Dermis microvascular lymphatic vessel endothelial cell (primary cell): ENCODE measurements at places on chromosomes 6 and 20. TPM values are rescaled to one million over a fixed set of nuclear protein-coding genes. Genes with fewer than 3 reads are reported as not detected.

The DAAM2 gene
- total RNA-seq: 0.13 and 0.25 TPM in 2 replicates

- DNase-seq: no peak
Observed at GRCh38 chr20:48186447-48186846, 401.2 kb upstream of the SULF2 start.

DNA sequence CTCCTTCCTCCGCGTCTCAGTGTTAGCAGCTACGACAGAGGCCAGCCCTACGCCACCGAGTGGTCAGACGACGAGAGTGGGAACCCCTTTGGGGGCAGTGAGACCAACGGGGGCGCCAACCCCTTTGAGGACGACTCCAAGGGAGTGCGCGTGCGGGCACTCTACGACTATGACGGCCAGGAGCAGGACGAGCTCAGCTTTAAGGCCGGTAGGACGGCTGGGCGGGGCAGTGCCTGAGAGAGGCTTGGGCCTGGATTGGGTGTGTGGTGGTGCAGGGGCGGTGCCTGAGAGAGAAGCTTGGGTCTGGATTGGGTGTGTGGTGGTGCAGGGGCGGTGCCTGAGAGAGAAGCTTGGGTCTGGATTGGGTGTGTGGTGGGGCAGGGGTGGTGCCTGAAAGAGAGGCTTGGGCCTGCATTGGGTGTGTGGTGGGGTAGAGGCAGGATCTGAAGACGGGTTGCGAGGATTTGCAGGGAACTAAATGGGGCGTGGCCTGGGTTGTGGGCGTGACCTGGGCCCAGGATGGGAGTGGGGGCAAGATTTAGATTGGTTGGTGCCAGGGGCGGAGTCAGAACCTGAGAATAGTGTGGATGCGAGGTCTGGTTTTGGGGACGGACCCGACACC is 24.4 kb downstream of the SPDEF start:
- DNase-seq: no peak

- peak; percentile 99 for DNase-seq
Observed at GRCh38 chr6:3913077-3913957, 64.1 kb downstream of the FAM50B start.

DNA sequence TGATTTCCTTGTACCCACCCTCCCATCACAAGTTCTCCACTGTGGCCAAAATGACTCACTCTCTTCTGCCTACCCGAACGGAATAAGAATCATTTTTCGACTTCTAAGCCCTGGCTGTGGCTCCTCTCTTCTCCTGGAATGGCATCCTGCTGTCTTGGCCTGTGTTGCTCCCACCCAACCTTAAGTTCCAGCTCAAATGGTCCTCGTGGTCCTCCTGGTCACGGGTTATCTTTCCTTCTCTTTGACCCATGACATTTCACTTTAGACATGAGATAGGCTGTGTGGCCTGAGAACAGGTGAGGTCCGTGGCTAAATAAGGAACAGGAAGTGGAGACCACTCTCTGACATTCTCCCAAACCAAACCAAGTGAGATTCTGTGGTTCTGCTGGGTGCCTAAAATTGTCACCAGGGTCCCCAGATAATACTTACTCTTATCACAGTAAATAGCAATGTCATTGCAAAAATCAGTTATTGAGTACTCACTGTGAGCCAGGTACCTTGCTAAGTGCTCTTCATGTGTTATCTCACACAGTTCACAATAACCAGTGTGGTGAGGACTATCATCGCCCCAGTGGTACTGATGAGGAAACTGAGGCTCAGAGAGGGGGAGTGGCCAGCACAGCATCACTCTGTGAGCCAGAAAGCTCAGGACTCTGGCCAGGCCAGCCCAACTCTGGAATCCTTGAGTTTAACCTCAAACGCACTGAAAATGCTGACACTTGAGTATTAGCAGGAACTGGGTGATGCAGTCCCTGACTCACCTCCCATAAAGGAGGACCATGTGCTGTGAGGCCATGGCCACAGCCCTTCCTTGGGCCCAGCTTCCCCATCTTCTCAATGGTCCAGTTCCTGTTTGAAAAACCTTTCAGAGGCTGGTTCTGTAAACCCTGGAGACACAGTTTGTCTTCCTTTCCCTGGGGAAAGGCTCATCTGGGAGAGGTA is 74.8 kb upstream of the SIRPA start:
- no peak for DNase-seq

DNA sequence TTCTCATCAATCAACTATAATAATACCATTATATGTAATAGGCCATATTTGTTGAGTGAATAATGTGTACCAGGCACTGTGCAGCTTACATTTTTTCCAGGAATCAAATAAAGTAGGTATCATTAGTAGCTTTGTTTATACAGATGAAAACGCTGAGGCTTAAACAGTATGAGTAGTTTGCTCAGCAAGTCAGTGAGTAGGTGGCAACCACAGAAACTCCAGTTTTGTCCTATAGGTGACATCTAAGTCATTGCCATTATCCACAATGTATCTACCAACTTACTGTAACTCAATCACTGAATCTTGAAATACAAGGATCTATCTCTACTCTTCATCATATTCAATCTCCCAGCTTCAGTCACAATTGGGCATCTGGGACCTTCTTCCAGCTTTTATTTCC is 29.8 kb upstream of the TPBG start:
- no peak for DNase-seq

GRCh38 chr20:41279546-41280225 is 37.8 kb downstream of the ZHX3 start:
- DNase-seq: peak; percentile 40

DNA sequence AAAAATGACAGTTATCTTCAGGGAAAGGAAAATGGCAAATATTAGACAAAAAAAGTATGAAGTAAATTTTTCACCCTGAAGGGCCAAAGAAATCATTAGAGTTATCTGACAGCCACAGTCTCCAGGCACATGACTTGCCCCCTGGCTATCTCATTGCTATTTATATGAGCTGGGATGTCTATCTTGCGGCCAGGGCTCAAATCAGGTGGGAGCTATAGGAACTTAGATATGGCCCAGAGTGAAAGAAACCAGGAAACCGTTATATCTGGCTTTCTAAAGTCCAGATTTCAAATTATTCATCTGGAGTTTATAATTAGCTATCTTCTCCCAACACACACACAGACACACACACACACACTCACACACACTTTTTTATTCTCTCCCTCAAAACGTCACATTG is 135.3 kb upstream of the EEF1E1 start:
- no peak for DNase-seq

The BTN1A1 gene
- total RNA-seq: not detected in 2 replicates

DNA sequence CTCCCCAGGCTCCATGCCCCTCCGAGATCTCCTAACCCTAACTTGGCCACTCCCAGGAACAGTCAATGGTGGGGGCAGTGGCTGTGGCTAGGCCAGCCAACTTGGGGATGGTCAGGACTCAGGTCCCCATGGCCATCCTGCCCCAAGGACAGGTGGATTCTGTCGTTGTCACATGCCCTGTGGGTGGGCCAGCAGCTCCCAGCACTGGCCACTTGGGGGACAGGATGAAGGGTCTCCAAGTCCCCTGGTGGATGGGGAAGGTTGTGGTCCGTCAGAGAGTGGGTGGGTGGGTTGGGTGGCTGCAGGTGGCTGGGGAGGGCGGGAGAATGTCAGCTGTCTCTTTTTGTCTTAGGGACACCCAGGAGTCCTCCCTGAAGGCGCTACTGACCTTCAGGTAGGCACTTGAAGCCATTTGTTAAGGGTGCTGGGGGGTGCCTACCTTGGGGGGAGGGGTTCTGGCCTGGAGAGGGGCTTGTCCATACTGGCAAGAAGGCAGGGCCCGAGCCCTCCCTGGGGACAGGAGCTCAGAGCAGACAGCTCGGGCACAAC is 5.5 kb downstream of the COL9A3 start:
- no peak for DNase-seq

GRCh38 chr6:166572370-166573261 is 13.9 kb downstream of the RAMACL start:
- DNase-seq: no peak

DNA sequence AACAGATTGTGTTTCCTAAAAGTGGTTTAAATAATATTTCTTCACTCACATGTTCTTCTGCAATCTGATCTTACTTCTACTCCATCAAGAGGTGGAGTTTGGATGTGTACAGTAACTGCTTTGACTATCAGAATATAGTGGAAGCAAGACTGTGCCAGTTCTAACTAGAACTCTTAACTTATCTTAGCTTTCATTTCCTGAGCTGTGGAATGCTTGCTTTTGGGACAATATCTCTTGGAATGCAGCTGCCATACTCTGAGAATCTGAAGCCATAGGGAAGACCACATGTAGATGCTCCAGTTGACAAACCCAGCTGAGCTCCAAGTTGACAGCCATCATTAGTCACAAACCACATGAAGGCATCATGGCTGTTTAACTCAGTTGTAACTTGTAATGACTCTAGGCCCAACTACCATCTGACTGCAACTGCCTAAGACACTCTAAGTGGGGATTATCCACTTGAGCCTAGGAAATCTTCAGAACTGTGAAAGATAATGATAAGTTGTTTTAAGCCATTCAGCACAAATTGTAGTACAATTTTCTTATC is 40.8 kb upstream of the MAN1A1 start:
- no peak for DNase-seq

GRCh38 chr6:125959041-125959440 is 2.5 kb downstream of the HINT3 start:
- DNase-seq: no peak

DNA sequence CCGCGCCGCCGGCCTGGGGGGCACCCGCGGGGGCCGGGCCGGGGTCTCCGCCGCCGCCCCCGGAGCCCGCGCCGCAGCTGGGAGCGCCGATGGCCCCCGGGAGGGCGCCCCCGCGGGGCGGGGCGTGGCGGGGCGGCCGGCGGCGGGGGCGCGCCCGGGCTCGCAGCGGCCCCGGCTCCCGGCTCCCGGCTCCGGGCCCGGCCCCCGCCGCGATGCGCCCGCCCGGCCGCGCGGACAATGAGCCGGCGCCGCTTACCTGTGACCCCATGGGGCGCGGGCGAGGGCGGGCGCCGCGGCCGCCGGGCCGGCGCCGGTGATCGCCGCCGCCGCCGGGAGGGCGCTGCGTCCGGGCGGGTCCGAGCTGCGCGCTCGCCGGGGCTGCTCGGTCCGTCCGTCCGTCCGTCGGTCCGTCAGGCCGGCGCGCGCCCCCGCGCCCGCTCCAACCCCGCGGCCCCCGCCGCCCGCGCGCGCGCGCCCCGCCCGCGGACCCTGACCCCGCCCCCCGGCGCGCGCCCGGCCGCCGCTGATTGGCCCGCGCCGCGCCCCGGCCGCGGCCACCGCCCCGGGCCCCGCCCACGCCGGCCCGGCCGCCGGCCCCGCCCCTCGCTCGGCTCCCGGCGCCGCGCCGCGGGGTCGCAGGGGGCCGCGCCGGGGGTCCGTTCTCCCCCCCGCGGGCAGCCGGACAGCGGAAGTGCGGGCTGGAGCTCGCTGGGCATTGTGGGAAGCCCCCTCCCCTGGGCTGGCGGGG is at the start of gene ZBTB46:
TSS of gene ZBTB46 (minus strand) at position 424 of the 748 bp plus-strand sequence. CDS start 40,507 bp downstream, outside the sequence.
- DNase-seq: peak; percentile 65

The TFAP2D gene
- not detected in 2 replicates for total RNA-seq

DNA sequence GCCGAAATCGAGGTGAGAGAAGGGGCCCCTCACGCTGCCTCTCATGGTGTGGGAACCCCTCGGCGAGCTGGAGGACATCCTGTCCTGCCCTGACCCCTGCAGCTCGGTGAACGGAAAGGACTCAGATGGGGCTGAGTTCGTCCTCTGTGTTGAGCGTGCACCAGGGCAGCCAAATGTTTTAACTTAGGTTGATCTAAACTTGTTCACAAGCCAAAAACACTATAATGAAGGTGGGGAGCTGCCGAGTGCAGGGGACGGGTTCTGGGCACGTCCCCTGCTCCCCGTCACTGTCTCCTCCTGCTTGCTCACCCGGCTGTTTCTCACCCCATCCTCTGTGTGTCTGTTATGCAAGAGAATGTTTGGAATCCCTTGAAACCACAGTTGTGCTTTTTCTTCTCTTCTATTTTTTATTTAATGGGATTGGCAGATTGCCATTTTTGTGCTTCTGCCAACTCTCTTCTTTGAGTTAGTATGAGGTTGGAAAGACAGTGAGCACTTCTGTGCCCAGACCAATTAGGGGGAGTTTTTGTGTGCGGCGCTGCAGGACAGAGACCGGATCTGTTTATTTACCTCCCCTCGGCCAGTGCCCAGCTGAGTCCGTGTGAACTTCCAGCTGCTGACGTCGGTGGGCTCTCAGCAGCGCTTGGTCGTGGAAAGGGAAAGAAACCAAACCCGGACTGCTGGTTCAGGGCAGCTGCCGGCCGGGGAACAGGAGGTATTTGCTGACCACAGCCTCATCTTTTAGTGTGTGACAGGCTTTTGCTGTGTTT is 158.1 kb downstream of the DTNBP1 start:
- DNase-seq: peak; percentile 99

DNA sequence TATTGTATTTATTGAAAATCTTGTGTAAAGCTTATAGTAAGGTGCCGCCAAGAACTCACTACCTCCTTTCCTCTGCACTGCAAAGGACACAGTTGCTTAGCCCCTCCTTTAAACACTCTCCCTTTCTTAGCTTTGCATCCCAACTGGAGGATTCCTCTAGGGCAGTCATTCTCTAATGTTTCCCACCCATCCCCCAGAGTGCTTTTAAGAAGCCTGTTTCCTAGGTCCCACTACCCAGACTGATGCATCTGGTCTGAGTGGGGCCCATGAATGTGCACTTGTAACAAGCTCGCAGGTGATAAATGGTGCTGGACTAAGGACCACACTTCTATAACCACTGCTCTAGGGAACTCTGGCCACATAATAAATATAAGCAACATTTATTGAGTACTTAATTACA is 55.2 kb downstream of the B4GALT5 start:
- no peak for DNase-seq

- DNase-seq: peak; percentile 92
Observed at GRCh38 chr6:137233911-137234863, 15.0 kb upstream of the IFNGR1 start.

DNA sequence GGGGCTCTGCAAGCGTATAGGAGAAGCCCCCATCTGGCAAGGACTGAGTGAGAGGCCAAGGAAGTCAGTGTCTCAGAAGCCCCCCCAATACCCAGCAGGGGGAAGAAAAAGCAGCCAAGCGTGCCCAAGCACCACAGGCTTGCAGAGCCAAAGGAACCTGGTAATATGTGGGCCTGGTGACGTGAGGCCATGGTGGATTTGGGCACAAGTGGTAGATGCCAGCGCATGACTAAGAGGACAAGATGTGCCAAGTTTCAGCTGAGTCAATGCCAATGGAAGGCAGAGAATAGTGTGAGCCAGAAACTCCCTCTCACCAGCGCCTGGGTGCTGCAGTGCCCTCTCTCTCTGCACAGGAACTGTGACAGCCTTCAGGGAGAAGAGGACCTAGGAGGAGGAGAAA is 110.0 kb downstream of the QRSL1 start:
- DNase-seq: no peak

The STX11 gene
- total RNA-seq: 13.0 and 21.1 TPM in 2 replicates

The PRKN gene
- 0.39 and 1.3 TPM in 2 replicates for total RNA-seq

- DNase-seq: no peak
Observed at GRCh38 chr6:40336296-40336695, 250.9 kb downstream of the LRFN2 start.

DNA sequence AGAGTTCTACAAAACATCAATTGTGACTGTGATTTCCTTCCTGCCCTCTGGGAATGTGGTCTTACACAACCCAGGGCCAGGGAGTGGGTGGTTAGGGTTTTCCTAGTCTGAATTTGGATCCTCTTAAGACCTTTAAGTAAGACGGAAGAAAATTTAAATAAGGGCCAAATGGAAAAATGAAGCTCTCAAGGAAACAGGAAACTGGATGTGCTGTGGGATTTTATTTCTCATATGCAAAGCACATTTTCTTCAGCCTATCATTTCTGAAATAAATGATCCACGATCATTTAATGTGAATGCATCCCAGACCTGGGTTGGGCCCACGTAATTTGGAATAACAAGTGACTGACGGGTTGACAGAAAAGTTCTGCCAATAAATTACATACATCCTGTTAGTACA is 243.6 kb downstream of the CLIC5 start:
- no peak for DNase-seq

The SSTR4 gene
- not detected in 2 replicates for total RNA-seq

GRCh38 chr6:73152966-73153757 is 72.1 kb downstream of the KHDC1L start:
- no peak for DNase-seq

The SYCP2 gene
- total RNA-seq: 0.64 and 1.1 TPM in 2 replicates
